Suppressor macrophage treated with lipopolysaccharide for 4 hours (primary cell): ENCODE measurements at places on chromosomes 1 and 21.

DNA sequence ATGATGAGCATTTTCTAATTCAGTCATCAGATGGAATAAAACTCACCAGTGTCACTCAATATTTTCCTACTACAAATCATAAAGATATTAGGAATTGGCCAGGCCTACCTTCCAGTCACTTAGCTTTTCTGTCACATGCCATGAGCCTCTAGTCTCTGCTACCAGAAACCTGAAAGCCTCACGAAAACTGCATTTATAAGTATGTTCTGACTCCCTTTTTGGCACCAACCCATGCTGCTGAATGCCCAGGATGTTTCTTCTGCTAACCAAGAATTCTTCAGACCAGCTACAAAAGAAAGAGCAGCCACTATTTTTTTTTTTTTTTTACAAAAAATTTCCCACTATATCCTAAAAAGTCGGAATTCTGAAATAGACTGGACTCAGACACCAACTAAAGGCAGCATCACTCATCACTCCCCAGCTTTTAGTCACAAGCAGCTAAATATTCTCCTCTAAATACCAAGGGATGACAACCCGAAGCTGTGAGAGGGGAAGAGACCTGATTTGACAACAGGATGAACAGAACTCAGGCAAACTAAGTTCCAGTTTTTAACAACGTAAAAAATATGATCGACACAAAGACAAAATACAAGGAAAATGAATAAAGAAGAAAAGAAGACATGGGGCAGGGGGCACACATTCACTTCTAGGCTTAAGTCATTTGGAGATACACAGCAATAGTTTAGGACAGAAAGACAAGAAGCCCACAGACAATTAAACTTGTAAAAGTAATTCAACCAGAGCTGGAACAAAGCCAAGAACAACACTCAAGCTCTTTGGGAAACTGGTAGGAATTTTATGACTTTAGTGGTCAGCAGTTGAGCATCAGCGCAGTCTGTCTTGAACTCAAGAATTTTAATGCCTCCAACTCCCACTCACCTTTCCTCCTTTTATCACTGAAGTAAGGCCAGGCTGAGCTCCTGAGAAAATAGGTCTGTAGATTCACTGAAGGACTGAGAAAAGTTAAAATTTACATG lies 1.7 kb downstream of the DCAF8 start:
- peak; percentile 41 for DNase-seq

GRCh38 chr21:35032474-35033263 lies 16.4 kb downstream of the RUNX1 start:
- DNase-seq, result no peak

GRCh38 chr1:41950820-41951219 lies 32.1 kb upstream of the HIVEP3 start:
- peak; percentile 71 for DNase-seq

DNA sequence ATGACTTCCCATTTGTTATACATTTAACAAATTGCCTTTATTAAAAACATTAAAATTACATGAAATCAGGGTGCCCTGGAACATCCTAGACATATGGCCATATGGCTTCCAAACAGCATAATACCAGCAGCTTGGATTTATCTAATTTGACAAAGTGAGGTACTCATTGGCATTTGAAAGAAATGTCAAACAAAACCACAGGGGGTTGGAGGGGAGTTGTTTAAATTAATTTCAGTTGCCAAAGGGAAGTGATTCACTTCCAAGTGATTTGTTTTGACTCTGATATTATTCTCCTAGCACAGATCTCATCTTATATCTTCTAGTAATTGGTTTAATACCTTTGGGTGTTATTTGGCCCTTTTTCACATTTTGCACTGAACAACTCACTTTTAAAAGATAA lies 24.5 kb upstream of the POU2F1 start:
- DNase-seq, result no peak

GRCh38 chr1:183365676-183366075 lies 52.5 kb downstream of the NMNAT2 start:
- no peak for DNase-seq

GRCh38 chr1:92483610-92484471 lies 2.9 kb downstream of the GFI1 start:
- peak; percentile 17 for DNase-seq

- DNase-seq, result no peak
Measured at GRCh38 chr21:40564318-40564717, 282.6 kb downstream of the DSCAM start.

DNA sequence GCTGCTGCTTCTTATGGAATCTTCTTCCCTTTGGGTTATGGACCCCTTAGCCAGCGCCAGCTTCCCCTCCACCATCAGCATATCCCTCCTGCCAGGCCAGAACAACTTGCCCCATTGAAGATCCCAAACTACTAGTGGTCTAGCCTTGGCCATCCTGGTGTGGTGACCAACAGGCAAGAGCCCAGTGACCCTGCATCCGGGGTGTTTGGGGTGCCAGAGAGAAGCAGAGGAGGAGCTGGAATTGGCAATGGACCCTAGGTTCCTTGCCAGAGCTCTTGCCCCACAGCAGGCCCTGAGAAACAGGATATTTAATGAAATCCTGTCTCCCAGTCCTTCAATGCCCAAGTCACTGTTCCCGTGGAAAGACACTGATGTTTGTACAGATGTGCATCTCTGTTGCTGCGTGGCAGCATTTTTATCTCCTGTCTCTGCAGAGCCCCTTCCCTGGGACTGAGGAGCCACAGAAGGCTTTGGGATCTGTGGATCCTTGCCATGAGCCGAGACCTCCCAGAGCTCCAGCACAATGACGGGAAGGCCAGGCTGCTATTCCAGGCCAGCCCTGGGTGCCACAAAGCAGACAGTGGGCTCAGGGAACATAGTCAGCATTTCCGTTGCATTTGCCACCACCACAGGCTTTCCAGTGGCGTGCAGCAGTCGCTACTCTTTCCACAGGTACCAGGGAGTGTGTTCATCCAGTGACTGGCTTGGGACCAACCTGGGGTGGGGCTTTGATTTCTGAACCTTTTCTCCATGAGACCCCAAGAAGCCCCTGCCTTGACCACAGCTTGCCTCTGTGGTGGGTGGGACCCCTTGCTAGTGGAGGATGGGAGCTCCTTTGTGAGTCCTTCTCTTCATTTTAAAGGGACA lies 21.6 kb downstream of the NAV1 start:
- DNase-seq, result no peak

DNA sequence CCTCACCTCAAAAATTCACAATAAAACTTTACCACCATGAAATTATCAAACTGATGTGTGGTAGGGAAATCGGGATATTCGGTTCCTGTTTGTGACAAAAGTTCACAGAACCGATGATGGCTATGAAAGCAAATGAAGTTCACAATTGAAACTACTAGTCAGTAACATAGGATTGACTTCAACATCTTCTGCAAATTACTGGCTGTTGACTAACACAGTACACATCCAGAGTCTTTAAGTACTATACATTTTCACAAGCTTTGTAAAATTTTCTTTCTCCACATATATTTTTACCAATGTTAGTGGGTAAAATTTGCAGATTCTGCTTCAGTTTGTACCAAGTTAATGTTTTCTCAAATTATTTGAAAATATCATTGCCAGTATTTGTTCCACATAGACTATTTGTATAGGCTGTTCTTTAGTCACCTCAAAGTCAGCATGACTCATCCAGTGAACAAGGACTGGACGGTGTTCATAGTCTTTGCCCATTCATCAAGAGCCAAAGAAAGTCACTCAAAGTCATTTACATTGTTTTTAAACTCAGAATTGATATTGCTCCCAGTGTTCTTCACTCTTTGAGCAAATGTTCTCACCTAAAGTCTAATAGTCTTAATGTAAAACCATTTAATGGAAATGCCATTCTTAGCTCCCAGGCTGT lies 213.4 kb downstream of the USP25 start:
- no peak for DNase-seq

DNA sequence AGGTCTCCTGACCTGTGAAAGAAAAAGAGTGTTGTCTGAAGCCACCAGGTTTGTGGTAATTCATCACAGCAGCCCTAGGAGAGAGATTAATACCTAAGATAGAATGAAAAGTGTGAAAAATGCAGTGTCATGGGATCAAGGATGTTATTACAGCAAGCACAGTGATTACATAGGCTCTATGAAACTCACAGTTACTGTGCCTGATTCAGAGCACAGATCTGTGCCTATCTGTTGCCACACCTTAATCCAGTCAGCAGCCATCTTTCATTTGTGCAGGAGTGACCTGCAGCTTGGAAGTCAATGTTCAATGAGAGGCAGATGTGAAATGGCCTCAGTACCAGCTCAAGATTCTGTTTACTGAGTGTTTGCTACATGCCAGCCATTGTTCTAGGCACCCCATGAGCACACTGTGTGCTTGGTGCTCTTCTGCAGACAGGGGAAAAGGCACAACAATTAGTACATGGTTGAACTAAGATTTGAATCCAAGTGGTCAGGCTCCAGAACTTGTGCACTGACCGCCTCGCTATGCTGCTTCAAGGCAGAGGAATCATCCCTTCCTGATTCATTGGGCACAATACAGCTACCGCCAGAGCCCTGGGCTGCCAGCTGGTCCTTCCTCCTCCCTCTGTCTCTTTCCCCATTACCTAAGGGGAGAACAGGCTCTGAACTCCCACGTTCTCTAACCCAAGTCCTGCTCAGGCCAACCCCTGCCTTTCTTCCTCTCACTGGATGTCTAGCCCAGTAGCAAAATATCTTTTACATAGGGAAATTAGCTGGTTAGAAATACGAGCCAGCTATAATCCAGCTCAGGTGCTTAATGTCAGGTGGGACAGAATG lies 56.3 kb upstream of the NEK2 start:
- DNase-seq, result no peak

DNA sequence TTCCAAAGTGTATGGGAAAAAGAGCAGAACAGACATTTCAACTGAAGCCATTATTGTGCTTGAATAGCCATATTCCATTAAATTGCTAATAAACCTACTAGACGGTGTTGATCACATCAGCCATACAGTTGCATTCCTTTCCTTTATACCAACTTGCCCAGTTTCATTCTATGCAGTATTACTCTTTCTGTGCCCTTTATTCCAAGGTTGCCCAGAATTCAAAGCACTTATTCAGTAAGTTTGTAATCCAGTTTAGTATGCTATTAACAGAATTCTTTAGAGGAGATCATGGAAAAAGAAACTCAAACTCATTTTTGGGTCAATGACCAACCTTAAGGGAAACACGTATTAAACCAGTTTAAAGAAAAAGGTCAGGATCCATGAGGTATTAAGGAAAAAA lies 89.5 kb downstream of the DDAH1 start:
- DNase-seq, result no peak

DNA sequence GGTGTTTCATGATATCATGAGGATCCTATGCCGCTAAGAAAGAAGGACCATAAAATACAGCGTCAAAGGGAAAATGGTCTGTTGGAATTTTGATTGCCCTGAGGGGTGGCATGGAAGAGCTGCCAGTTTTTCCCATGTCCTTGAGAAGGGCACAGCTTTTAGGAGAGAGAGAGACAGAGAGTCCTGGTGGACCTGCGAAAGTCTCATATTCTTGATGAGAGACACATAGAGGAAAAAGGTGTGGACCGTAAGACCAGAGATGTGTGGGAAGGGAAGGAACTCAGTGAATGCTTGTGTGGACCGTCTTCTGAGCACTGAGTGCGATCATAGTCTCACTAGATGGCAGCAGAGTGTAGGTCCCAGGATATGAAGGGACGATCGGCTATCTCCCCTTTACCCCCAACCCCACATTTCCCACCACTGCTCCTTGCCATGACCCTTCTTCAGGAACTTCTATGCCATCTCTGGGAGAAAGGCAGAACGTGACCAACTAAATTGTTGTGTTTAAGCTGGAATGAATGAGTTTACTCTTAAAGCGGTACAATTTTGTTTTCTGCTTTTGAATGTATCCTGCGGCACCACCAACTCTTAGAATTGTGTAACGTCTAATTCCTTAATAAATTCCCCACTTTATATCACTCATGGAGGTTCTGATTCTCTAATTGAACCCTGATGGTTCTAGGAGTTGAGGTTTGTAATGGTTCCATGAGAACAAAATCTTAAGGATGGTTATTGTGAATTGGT lies 117.7 kb downstream of the CTH start:
- DNase-seq, result peak; percentile 14

DNA sequence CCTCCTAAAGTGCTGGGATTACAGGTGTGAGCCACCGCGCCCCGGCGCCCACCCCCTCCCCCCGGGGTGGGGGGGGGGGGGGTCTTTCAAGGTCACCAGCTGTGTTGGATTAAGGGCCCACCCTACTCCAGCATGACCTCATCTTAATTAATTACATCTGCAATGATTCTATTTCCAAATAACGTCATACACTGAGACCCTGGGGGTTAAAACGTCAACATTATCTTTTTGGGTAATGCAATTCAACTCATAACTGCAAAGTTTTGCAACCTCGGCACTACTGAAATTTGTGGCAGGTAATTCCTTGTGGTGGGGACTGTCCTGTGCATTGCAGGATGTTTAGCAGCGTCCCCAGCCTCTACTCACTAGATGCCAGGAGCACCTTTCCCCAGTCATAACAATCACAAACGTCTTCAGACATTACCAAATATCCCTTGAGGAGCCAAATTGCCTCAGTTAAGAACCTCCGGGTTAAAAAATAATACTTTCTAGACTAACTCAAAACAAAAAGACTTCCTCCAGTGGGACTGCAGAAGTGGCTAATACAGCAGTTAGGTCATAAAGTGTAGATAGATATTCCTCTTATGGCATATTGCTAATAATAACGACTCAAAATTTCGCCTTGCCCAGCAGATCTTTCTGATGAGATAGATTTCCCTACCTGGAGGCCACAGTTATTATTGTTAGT lies 233.0 kb upstream of the KAZN start:
- no peak for DNase-seq

DNA sequence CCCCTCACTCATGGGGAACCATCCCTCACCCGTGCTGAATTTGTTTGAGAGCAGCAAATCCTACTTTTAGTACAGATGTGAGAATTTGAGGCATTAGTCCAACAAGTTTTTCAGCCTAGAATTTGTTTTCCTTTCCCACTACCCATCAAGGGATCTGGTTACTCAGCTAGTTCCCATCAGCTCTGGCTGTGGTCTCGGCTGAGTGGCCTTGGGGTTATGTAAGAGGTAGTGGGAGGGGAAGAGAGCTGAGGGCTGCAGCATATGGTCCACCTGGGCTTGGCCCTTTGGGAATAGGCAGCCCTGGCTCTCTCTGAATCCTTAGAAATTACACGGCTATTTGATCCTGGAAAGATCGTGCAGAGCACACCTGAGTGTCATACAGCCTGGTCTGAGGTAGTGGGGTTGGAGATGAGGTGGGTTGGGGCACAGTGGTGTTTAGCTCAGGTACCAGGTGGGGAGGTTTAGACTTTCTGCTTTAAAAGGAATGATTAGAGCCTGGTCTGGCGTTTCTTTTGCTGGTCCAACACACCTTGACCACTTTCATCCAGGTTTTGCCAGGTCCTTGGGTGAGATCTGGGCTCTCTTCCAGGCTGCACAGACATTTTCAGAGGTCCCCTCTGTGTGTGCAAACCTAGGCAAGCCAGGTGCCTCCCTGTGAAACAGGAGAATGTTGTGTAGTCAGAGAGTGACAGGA lies 4.2 kb downstream of the GSTM4 start:
- DNase-seq, result peak; percentile 28
